ENCODE measurements at places on chromosomes 1 and 21. TPM values are rescaled to one million over a fixed set of nuclear protein-coding genes. Genes with fewer than 3 reads are reported as not detected.

DNA sequence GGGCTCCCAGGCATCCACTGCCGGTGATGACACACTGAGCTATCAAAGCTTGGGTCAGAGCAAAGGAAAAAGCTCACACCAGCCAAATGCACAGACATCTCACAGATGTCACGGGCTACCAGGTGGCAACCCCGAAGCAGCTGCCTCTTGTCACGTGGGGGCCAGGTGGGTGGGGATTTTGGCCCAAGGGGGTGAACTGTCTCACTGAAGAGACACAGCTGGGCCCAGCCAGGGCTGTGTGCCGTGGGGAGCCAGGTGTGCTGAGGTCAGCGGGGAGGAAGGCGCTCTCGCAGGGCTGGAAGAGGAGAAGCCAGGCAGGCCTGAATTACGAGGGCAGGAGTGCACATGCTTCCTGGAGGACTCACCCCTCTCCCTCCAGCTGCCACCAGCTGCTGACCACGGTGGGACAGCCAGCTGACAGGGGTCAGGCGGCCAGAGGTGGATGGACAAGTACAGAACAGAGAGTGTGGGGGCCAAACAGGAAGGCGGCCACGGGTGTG, 32.4 kb downstream of the KCNN3 start:
- no peak for DNase-seq

GRCh38 chr1:36561361-36561724, 78.6 kb upstream of the CSF3R start:
- no peak for DNase-seq

The GOLT1A gene
- total RNA-seq: 0.41 TPM

The PRELP gene
- 0.41 TPM for total RNA-seq

The IFI44 gene
- 34.2 TPM for total RNA-seq

GRCh38 chr1:231827337-231828105, 200.9 kb downstream of the DISC1 start:
- DNase-seq: no peak
